Right ventricle myocardium superior (tissue), 1 donor: ENCODE measurements at places on chromosomes 2 and 18.

DNA sequence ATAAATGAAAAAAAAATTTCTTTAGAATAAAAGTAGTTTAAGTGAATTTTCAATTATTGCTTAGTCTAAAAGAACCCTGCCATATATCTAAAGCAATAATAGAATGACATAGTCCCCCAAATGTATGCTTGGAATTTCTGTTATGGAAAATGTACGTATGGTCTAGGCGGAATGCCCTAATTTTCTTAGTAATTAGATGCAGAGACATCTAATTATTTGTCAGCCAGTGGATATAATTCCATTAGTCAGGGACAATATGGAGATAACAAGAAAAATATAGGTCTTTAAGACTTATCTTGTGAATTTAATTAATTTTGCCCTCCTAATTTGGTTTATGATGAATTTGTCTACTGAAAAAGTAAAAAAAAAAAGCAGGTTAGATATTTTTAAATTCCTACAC lies 460.9 kb upstream of the SOX11 start:
- DNase-seq, result no peak

DNA sequence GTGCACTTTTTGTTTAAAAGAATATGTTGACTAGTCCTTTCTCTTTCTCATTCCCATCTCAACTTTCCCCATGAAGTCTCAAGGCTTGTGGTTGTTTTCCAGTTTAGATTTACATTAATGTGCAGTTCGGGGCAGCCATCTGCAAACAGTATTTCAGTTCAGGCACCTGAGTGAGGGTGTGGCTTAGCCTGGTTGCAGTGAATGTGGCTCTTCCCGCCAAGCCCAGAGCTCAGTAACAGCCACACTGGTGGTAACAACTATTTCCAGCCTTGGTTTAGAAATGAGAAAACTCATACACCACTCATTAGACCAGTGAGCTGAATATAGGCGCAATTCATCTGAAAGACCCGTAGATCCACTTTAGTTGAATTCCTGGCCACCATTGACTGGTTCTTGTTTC lies 394.3 kb downstream of the CMPK2 start:
- no peak for DNase-seq

DNA sequence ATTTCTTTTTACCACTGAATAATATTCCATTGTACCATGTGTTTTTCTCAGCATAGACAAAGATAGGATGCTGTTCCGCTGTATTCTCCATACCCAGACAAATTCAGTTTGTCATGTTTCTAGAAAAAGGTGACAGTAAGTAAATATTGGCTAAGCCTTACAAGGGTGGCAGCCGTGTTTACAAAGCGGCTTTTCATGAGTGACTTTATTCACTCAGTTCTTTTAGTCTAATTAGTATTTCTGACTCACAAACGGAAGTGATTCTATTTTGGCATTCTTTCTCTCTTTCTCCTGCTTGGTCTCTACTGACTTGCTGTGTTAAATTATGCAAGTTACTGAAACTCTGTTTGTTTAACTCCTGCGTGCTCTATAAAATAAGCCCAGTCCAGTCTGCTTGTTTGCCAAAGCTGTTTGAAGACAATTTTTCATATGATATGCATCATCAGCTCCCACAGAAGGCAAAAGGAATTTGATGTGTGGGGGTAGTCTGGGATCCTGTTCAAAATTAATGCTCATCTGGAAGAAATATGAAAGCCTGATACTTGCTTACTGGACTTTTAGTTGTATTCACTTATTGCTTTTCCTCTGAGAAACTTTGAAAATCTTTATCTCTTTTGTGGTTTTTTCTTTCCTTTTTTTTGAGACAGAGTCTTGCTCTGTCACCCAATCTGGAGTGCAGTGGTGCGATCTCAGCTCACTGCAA lies 2.3 kb upstream of the PLEKHH2 start:
- DNase-seq, result no peak

DNA sequence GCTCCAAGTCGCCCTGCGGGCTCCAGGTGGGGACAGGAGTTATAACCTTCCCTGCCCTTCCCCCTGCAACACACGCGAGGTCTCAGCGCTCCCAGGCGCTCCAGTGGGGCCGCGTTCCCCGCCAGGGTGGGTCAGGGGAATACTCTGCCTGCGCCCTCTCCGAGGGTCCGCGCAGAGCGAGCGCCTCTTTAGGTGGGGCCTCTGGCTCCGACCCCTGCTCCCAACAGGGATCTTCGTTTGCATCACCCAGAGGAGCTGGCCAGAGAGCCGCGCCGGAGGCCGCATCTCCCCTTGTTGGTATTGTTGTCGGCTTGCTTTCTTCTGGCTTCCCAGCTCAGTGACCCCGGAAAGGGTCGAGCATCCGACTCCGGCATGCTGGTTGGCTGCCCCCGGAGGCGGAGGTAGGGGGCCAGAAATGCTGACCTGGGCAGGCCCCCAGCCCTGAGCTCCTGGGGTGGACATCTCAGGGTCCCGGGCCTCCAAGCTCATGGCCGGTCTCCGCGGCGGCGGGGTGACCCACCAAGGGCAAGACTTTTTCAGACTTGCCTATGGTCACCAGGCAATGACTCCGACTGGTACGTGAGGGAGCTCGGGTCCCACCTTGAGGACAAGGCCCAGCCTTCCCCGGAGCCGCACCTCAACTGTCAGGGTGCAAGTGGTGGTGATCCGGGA lies 11.2 kb upstream of the EN1 start:
- DNase-seq, result no peak

GRCh38 chr2:232315049-232315922 lies 63.3 kb upstream of the ALPP start:
- peak; percentile 71 for DNase-seq

DNA sequence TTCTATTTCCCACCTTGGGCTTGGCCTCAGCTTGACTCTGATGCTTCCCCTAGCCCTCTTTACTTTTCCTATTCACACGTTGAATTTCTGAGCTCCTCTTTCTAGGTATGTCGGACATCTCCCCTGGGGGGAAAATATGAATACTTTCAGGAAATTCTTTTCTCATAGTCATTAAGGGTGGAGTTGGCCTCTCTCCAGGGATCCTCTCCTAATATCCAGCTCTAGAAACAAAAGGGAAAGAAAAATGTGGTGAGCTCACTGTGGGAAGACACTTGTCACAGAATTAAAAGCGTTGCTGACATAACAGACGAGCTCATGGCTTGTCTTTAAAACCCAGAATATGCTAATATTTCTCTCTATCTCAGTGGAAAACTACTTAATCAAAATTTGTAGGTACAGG lies 132.7 kb upstream of the MEX3C start:
- DNase-seq, result no peak

DNA sequence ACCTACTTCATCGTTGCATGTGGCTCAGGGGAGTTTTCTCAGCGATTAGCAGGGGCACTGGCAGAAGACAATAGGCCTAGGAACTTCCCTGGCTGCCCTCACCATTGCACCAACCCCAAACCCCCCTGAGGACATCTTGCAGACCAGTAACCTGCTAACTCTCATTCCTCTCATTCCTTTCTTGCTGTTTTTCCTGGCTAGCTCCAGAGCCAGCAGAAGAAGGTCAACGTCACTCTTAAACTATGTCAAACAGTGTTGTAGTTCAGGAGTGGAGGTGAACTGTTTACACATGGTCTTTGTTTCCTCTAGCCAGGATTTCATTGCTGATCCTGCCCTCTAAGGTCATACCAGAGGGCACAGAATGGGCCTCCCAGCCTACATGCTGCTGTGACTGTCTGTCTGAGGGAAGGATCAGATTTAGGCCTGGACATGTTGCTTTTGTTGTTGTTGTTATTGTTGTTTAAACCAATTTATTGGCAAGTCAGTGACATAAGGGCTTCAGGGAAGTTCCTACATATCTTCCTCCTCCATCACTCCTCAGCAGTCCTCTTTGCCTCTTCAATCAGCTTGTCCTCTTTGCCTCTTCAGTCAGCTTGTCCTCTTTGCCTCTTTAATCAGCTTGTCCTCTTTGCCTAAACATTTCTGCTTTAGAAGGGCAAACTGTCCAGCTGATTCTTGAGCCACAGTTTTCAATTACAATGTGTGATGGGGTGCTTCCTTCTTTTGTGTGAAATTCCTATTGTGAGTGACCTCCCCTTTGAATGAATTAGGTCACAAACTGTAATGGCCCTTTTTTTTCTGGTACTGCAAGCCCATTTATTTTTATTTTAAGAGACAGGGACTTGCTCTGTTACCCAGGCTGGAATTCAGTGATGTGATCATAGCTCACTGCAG lies 471.9 kb upstream of the TNP1 start:
- no peak for DNase-seq

DNA sequence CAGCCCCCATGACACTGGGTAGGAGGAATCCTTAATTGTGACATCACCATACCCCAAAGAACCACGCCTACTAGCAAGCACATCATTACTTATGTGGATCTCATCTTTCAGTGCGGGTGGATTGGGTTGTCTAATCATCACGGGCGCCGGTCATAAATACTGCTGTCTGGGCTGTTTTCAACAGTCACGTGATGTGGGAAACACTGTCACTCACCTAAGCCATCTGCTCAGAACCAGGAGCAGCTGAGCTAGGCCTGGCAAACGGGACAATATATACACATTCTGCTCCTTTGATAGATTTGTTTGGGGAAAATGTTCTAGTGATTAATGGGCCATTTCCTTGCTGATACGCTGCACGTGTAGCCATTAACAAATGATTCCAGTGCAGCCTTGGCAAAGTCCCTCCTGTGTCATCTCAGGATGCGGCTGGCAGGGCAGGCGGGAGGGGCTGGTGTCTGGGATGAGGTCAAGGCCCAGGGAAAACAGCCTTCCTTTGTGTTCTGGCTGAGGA lies 145.9 kb upstream of the COPS8 start:
- DNase-seq, result no peak
